NCI-H1694 treated with DMSO at 0.1 percent for 48 hours (cell line): ENCODE measurements at places on chromosomes 16 and 17.

DNA sequence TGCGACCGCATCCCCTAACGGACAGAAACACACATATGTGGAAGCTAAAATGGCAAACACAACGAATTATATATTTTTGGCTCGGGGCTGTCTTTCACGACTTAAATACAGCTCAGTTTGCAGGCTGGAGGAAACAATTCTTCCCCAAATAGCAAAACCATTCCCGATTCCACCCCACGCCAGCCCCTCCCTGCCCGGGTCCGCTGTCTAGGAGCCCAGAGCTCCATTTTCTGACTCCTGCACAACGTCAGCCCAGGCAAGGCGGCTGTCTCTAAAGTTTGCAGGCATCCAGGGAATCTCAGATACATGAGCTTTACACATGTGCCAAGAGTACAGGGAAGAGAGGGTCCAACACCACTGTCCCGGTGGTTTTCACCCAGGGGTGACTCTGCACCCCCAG lies 110.5 kb downstream of the ADCY9 start:
- no peak for DNase-seq

DNA sequence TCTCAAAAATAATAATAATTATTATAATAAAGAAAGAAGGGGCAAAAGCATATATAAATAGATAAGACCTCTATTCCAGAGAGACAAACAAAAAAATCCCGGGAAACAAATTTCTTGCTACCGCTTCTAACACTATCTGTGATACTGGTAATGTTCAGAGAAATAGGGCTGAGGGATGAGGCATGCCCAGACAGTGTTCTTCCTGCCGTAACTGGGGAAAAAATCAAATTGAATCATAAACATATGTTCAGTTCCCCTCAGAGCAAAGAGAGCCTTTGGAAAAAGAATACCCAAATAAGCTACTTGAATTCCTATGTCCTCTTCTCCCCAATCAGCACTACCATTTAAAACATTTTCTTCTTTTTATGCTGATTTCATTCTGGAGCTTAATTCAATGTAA lies 688.0 kb downstream of the KCNJ2 start:
- peak; percentile 66 for DNase-seq

DNA sequence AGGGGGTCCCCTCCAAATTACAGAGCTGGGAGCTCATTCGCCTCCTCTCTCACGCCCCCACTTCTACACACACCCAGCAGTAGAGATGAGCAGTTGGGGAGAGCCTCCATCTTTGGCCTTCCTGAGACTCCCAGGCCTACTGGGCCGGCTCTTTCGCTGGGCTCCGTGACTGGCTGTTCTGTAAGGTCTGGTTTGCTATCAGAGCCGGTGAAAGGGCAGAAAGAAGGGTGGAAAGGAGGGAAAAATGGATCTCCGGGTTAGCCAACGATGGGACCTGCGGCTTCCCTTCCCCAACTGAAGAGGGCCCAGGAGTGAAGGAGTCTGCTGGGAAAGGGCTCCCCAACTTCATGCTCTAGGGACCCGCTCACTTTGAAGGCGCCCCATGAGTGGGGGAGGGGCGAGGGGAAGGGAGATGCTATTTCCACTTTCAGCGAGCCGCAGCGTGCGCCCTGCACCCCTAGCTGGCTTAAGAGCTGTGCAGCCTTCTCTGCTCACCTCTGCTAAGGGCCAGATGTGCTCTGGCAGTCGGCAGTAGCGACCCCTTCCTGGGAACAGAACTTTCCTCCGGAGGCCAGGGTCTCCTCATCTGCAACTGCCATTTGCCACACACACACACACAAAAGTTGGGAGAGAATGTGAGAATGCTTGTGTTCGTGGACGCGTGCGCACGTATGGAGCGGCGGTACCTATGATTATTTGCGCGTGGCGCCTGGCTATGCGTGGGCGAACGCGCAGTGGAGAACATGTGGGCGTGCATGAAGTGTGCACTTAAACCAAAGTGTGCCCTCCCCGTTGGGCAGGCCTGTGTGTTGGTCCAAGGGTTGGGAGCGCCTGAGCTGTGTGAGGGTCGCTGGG lies 2.9 kb upstream of the FOXF1 start:
- DNase-seq, result no peak

- no peak for DNase-seq
Observed at GRCh38 chr16:80084614-80085013, 456.2 kb upstream of the DYNLRB2 start.

- no peak for DNase-seq
Observed at GRCh38 chr17:82316651-82317393, 586 bp downstream of the CD7 start.

- DNase-seq, result peak; percentile 22
Observed at GRCh38 chr17:44636562-44636961, 19.7 kb upstream of the MEIOC start.

DNA sequence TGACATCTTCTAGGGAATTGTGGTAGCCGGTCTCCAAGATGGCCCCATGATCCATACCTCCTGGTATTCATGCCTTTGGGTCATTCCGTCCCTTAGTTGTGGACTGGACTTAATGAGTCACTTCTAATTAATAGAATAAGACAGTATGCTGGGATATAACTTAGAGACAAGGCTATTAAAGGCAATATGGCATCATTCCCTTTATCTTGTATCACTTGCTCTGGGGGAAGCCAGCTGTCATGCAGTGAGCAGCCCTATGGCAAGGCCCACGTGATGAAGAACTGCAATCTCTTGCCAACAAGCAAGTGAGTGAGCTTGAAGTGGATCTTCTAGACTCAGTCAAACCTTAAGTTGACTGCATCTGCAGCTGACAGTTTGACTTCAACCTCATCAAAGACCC lies 97.8 kb upstream of the MED13 start:
- no peak for DNase-seq
